Hippocampal formation (tissue), 2 donors: ENCODE measurements at places on chromosomes 1 and 21.

DNA sequence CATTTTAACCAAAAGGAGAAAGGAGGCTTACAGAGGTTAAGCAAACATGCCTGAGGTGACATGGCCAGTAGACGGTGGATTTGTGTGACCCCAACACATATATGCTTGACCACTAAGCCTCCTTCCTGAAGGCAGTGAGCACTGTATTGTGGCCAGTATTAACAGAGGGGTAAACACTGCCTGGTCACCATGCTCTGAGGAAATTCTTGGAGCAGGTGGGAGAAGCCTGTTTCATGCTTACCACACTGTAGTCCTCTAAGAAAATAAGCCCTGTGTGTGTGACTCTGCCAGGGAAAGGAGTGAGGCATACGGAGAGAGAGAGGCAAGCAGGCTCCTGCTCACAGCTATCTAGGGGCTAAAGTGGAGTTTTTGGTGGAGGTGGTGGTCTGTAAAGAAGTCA is 102.7 kb downstream of the KCND3 start:
- no peak for DNase-seq

- no peak for DNase-seq
Measured at GRCh38 chr1:174812016-174812415, 187.7 kb upstream of the CACYBP start.

DNA sequence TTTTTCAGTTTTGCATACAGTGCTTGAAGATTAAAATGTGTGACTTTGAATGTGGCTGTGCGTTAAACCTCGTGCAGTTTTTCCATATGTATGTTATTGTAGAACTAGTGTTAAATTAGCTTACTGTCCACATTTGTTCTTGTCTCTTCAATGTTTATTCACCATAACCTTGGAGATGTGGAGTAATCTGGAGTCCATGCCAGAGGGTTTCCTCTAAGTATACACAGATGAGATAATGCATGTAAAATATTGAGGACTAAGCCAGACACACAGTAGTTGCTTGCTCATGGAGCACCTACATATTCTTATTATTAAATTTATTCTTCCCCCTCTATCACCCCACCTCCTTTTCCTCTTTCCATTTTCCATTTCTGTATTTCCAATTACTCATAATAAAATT is 7.7 kb upstream of the GIPC2 start:
- DNase-seq = no peak

- DNase-seq = no peak
Measured at GRCh38 chr1:205942631-205943159, 561 bp downstream of the SLC26A9 start.

- no peak for DNase-seq
Measured at GRCh38 chr1:154629061-154629674, 21.2 kb upstream of the ADAR start.

DNA sequence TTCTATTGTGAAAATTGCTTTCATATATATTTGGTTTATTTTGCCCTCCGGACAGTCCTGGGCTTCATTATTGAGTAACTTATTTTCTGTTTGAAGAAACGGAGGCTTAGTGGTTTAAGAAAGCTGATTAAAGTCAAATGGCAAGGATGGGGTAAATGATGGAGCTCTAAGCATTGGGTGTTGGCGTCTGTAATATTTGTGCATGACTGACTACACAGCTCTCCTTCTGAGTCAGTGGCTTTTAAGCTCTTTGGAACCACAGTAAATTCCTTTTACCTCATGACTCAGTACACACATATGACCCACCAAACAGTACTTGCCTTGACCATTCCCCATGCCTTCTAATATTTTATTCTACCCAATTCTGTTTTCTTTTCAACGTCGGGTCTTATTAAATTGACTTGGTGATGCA is 21.0 kb downstream of the B3GALT5 start:
- no peak for DNase-seq

DNA sequence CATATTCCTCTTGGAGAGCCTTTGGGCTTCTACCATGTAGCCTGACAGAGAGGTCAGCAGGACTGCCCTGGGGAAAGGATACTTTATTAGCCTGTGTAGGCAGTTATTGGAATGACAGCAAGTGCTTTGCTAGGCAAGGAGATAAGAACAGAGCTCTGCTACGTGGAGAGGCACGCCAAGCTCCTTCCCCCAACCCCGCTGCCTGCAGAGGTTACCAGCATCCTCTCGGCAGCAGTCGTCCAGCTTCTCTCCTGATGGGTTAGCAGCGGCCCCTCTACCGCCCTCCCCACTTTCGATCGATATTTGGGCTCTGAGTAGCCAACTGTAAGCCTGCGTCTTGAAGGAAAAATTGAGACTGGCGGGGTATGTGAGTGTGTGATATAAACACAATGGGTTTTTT is 122.3 kb downstream of the DHRS3 start:
- no peak for DNase-seq

- no peak for DNase-seq
Measured at GRCh38 chr1:84809023-84809422, 84.0 kb downstream of the LPAR3 start.

- no peak for DNase-seq
Measured at GRCh38 chr21:35359076-35359475, 310.0 kb upstream of the RUNX1 start.
